SK-N-MC (cell line): ENCODE measurements at places on chromosomes 7 and 10.

DNA sequence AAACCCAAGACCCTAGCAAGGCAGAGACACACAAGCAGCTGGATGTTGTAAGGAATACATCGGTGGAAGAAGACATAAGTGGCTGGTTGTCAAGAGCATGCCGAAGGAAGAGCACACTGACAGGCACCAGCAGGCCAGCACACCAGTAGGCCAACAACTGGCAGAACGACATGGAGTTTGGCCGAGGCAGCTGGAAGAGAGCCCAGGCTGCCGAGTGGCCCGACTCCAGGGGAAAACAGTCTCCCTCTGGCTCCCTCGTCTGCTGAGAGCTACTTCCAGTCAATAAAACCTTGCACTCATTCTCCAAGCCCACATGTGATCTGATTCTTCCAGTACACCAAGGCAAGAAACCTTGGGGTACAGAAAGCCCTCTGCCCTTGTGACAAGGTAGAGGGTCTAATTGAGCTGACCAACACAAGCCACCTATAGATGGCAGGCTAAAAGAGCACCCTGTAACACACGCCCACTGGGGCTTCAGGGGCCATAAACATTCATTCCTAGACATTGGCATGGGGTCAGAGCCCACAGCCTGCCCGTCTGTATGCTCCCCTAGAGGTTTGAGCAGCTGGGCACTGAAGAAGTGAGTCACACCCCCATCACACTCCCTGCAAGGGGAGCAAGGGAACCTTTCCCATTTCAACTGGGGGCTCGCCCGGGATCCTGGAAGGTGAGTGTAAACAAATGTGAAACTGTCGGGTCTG is 14.7 kb upstream of the TNS3 start:
- no peak for DNase-seq

DNA sequence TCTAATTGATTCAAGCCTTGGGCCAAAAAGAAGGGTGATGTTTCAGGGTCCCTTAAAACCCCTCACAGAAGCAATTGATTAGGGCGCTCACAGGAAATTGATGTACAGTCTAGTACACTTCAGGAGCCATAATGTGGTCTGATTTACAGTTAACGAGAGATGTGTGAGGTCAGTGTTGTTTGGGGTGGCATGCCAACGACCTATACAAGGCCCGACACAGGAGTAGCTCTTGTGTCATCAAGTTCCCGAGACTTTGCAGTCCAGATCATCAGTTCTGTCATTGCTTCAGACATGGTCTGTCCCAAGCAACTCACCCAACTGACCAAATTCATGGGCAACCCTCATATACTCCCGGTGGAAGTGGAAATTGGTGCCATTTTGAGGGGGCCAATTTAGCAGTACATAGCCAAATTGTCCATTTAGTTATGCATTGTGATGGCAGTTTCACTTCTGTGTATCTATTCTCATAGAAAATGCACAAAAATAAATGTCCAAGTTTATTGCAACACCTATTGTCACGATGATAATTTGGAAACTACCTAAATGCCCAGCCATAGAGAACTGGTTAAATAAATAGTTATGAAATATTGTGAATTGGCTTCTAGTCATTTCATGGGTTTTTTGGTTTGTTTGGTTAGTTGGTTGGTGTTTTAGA is 18.0 kb upstream of the ARID5B start:
- DNase-seq, result no peak

DNA sequence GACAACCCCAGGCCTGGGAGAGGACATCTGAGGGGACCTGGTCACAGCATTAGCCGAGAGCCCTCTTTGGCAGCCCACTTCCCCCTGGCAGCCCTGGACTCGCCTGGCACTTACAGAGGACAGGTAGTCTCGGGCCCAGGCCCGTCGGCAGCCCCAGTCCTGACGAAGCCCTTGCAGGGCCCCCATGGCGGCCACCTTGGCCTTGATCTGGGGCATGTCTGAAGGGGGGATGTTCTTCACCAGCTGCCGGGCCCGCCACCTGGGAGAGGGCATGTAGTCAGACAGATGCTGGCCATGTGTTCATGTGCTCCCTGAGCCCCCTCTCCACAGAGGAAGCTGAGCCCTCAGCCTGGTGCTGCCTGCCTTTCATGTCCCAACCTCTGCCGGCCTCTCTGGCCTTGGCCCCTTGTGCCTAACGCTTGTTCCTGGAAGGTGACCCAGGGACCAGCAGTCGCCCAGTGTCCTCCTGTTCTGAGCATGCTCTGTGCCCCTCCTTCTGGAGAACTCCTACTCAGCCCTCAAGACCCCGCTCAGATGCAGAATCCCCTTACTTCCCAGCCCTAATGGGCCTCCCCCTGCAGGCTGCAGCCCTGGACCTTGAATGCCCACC is 13.9 kb downstream of the MYO1G start:
- DNase-seq, result no peak

GRCh38 chr7:19405541-19405940 is 260.3 kb upstream of the FERD3L start:
- no peak for DNase-seq

DNA sequence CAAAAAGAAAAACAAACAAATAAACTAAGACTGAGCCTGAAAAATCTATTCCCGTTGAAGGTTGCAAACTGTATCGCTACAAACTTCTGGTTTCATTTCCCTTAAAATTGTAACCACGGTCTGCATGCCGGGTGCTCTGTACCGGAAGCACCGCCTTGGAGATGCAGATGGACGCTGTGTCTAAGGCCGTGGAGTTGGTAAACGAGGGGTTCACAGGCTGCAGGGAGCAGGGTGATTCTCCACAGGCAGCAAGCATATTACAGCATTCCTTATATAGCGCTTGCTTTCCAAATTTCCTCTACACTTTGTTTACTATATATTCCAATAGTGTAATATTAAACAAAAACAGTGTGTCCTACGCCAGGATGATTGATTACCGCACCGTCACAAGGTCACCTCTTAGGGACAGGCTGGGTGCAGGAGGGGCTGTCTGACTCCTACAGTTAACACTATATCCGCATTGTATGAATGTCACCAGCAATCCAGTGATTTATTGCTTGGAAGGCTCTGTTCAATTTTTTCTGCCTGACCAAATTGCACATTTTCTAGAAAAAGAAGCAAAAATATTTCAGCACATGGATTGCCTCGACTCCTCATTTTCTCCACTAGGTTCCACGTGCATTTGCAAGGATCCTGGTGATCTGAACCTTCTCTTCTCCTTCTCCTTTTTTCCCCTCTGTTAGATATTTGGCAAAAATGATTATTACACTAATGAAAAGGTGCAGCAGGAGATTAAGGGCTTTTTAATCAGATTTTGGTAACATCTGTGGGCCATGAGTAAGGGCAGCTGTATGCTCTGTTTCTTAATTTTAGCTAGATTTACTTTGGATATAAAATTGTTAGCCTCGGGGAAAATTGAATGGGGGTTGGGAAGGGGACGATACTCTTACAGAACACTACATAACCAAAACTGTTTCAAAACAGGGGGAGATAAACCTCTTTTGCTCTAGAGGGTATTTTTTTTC is 325.8 kb upstream of the MGMT start:
- DNase-seq, result no peak

- no peak for DNase-seq
Observed at GRCh38 chr7:103912891-103913605, 76.4 kb downstream of the RELN start.

DNA sequence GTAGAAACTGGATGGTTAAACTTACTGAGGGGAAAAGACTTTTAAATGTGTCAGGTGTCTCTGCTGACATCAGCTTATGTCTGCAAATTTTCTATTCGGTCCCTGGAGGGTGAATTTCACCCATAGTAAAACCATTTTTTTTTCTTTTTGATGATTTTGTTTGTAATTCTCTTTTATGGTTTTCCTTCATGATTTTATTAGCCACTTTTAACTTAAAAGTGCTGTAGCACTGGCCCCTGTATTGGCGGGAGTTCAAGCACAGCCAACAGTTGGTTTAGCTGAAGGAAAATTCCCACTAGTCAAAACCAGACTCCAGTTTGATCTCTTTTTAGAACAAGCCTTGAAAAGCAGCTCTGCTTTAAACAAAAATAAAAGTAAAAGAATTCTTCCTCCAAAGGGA is 5.0 kb upstream of the ITGA8 start:
- no peak for DNase-seq

- DNase-seq, result no peak
Observed at GRCh38 chr10:119279441-119279840, 72.1 kb downstream of the GRK5 start.

DNA sequence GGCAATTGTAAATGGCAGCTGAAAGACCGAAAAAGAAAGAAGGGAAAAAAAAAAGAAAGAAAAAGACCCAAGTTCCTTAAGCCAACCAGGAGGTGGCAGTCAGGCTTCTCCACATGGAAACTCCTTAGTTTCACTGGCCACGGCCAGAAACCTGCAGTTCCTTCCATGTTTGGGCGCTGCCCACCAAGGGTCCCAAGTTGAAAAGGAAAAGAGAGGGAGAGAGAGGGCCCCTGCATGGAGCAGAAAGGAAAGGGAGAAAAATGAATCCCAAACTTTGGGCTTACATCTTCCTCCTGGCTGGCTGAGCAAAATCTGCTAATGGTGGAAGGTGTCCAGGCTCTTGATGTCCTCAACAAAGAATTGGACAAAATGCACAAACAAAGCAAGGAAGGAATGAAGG is 31.8 kb upstream of the ABCA13 start:
- DNase-seq, result no peak

GRCh38 chr10:31739711-31740110 is 188.9 kb downstream of the ARHGAP12 start:
- peak; percentile 18 for DNase-seq

DNA sequence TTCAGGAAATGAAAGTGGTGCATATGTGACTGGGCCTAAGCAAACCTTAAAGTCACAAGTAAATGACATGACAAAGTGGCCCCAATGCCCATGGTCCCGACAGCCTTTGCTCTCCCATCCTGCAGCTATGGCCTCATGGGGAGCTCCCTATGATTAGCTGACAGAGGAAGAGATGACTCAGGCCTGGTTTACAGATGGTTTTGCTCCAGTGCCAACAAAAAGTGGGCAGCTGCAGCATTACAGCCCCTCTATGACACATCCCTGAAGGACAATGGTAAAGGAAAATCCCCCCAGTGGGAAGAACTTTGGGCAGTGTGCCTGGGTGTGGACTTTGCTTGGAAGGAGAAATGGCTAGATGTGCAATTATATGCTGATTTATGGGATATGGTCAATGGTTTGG is 105.1 kb upstream of the ADCY1 start:
- DNase-seq, result no peak

- no peak for DNase-seq
Observed at GRCh38 chr10:67815571-67816059, 22.4 kb downstream of the DNAJC12 start.

GRCh38 chr10:47400251-47400650 is 16.2 kb upstream of the ZNF488 start:
- no peak for DNase-seq

DNA sequence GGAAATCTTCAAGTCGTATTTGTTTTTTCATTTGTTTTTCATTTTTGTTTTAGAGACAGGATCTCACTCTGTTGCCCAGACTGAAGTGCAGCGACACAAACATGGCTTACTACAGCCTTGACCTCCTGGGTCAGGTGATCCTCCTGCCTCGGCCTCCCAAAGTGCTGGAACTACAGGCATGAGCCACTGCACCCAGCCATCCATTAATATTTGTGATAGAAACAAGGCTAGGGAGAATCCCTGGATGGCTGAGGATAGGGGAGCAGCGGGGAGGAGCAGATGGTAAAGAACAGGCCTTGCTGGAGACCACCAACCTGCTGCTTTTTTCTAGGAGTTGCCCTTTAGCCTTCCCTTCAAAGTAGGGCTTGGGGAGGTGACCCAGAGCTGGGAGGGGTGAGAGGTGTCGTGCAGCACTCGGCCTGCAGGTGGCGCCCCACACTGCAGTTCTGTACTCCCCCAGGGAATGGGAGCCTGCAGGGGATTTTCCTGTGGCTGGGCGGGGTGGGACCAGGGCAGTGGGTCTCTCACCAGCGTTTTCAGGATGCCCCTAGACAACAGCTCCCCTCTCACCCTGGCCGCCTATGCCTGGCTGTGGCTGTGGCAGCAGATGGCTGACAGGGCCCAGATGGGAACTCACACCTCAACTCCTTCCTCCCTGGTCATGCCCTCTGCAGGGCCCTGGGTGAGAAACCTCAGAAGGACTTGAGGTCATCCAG is 12.6 kb upstream of the CDH23 start:
- DNase-seq, result no peak

- DNase-seq, result peak; percentile 16
Observed at GRCh38 chr7:131688738-131689661, 132.6 kb upstream of the PODXL start.

DNA sequence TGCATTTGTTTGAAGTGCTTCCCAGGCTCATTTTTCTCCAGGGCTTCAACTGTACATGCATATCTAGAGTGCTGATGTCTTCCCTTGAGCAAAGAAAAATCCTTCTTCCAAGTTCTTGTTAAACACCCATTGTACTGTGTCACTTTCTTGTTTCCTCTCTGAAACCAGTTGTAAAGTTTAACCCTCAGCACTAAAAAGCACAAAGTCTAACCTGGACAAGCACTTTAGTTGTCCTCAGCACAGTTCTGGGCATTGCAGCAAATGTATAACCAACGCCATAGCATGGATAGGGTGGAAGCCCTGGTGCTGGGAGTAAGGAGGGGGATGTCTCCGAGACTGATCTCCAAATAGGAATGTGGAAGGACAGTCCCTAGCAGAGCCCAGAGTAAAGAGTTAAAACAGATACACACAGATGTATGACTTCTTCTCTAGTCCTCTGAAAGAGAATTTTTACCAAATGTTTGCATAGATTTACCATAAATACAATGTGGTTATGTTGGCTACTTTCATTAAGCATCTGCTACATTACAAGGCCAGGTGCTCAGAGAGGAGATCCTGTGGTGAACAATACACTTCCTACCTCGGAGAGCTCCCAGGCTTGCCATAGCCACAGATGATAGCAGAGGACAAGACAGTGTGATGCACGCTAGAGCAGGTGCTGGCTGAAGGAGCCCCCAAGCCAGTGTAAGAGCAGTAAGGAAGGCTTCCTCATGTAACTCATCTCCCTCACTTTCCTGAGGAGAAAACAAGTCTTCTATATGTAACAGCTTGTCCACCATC is 57.0 kb downstream of the DNAJC12 start:
- no peak for DNase-seq

GRCh38 chr10:84588971-84589370 is 260.6 kb downstream of the CCSER2 start:
- DNase-seq, result no peak

DNA sequence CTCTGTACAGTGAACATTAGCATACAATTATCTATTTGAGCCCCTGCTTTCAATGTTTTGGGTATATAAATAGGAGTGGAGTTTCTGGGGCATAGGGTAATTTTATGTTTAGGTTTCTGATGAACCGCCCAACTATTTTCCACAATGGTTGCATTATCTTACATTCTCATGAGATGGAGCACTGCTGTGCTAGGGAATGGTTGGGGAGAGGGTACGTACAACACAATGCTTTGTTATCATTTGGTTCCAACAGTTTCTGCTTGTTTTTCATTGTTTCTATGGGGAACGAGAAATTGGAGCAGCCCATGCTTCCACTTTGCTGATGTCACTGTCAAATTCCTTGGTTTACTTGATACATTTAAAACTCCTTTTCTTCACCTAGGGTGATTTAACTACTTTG is 1115.3 kb downstream of the REEP3 start:
- DNase-seq, result no peak

DNA sequence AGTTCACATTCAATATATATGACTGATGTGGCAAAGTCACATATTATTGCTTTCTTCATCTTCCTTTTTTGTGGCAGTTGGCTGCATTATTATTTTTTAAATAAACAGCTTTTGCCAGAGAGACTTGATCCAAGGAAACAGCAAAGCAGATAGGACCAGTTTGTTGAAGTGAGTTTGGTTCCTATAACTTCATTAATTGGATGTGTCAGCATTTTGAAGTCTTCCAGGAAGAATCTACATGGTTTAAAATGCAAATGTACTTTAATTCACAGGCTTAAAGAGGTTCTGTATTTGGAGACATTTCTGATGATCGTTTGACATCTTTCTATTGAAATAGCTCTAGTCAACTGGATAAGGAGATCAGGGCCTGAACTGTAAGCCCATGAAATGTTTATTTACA is 13.2 kb downstream of the UBE2D1 start:
- no peak for DNase-seq
